ENCODE measurements at places on chromosomes 16 and 17. TPM values are rescaled to one million over a fixed set of nuclear protein-coding genes. Genes with fewer than 3 reads are reported as not detected.

- no peak for DNase-seq
These were observed 24.8 kb downstream of the RAD51D start for GRCh38 chr17:35094902-35095301.

DNA sequence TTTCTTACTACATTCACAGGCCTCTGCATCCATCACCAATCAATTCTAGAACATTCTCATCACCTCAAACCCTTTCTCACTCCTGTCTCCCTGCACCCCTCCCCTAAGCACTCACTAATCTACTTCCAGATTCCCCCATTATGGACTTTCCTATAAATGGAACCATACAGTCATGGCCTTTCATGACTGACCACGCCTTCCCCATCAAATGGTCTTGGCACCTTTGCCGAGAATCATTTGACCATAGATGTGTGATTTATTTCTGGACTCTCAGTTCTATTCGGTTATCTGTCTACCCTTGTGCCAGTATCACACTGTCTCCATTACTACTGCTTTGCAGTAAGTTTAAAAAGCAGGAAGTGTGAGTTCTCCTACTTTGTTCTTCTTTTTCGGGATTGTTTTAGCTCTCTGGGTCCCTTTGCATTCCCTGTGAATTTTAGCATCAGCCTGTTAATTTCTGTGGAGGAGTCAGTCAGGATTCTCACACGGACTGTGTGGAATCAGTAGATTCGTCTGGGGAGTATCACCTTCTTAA lies 27.5 kb downstream of the GTF3C1 start:
- DNase-seq, result no peak

GRCh38 chr16:66295761-66296546 lies 70.5 kb upstream of the CDH5 start:
- no peak for DNase-seq

SCPEP1 gene
- 88.9 TPM for total RNA-seq

GRCh38 chr16:83669456-83669855 lies 138.3 kb upstream of the HSBP1 start:
- no peak for DNase-seq

KRTAP9-2 gene
- total RNA-seq, result not detected

- no peak for DNase-seq
These were observed 46.5 kb upstream of the CLEC18A start for GRCh38 chr16:69904495-69905170.

GRCh38 chr16:23359092-23359760 lies 57.1 kb downstream of the SCNN1B start:
- DNase-seq, result no peak
